ENCODE measurements at places on chromosomes 12 and 14.

- no peak for DNase-seq
These were observed 191.3 kb upstream of the AMIGO2 start for GRCh38 chr12:47270782-47271664.

- DNase-seq, result no peak
These were observed 122.1 kb downstream of the SOX5 start for GRCh38 chr12:23827353-23827752.

GRCh38 chr12:62930546-62931425, 4.2 kb downstream of the PPM1H start:
- DNase-seq, result no peak

DNA sequence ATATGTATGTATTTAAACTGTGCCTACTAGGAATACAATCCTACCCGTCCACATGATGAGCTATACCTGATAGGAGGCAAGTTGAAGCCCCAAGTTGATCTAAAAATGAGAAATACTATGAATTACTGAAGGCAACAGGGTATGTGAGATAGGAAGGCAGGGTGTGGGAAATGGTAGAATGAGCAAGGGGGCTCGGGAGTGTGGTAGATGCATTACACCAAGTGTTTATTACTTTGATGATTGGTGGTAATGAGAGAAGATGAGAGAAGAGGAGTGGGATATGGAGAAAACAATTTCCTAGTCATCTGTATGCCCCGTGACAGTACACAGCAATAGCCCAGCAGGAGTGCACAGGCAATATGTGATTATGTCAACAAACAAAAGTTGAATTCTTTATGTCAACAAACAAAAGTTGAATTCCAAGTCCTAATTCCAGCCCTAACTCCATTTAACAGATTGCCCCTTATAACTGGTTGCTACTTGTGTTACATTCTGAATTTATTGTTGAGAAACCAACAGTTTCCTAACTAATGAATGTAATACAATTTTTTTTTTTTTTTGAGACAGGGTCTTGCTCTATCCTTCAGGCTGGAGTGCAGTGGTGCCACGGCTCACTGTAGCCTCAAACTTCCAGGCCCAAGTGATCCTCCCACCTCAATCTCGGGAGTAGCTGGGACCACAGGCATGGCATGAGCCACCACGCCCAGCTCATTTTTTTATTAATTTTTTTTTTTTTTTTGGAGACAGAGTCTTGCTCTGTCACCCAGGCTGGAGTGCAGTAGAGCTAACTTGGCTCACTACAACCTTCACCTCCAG, 2.5 kb downstream of the LPCAT3 start:
- no peak for DNase-seq

DNA sequence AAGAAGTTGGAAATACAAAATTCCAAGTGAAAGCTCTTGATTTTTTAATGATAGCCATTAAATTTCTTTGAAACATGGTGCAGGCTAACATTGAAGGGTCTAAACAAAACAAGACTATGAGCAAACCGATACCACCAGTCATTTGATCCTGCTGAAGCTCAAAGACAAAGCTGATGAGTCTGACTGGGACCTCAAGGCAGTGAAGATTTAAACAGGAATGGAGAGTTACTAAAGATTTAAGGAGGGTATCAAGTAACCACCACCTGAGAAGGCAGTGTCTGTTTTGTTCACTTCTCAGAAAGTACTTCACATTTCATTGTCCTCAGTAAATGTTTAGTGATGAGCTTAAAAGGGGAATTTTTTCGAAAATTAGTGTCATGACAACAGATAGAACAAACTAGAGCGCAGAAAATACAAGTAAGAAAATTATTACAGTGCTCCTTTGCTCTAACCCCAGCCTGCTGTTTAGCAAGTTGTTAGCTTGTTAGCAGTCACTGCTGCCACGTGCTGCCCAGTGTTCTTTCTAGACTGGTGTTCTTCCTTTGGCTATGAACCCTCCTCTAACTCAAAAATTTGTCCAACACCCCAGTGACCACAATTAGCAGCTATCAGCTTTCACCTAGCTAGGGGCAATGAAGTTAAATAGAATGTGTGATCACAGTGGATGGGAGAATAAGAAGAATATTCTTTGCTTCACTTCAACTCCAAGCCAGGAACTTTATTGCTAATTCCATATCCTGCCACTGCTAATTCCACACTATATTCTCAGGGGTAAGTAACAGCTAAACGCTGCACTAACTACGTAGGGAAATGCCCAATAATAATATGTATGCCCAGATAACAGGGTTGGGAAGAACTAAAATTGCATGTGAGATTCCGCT, 41.1 kb downstream of the YAF2 start:
- DNase-seq, result no peak

DNA sequence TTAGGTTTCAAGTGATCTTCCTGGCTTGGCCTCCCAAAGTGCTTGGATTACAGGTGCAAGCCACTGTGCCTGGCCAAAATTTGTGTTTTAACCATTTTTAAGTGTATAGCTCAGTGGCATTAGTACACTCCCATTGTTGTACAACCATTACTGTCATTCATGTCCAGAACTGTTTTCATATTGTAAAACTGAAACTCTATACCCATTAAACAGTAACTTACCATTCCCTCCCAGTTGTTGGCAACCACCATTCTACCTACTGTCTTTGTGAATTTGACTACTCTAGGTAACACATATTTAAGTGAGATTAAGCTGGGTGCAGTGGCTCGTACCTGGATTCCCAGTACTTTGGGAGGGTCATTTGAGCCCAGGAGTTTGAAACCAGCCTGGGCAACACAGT, 67.3 kb upstream of the KCNH3 start:
- no peak for DNase-seq

DNA sequence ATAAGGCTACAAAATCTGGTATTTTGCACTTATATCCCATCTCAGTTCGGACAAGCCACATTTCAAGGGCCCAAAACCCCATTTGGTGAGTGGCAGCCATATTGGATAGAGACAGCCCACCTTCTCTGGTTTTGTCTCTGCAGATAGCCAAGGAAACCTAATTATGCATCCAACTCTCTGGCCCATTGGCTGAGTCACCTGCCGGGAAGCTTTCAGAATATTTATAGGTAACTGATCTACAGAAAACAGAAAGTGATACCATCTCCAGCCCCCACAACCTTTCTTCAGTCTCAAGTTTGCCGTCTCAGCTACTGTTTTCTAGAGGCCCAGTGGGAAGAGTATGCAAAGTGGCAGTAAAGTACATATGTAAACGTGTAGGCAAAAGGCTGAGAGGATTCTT, 33.7 kb upstream of the PPP1CC start:
- DNase-seq, result no peak

- DNase-seq, result no peak
These were observed 34.2 kb upstream of the PYGL start for GRCh38 chr14:50978529-50978871.

DNA sequence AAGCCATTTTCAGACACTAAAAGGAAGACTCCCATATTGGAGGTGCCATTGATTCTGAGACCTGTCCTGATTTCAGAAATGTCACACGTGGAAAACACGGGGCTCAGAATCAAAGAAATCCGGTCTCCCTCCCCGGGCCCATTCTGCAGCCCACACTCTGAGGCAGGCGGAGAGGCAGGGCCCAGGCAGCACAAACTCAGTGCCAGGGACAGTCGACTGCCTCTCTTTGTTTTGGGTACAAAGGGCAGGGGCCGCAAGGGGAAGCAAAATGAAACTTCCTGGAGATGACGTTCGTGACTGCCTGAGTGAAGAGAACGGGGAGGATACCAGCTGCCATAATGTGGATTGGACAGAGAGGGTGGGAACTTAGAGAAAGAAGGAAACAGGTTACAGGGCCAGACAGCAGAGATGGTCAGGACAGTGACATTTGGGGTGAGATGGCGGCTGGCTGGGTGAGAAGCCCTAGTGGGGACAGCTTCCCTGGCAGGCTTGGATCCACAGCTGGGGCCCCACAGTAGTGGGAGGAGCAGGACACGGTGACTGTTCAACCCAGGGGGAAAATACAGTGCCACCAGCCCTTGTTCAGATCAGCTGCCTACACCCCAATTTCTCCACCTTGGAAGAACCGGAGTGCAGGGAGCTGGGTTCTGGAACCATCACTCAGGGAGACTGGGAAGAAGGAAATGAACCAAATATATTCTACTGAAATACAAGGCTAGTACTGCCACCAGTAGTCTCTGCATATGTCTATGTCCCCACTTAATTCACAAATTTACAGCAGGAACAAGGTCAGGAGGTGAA, 8.1 kb downstream of the GAPDH start:
- no peak for DNase-seq

DNA sequence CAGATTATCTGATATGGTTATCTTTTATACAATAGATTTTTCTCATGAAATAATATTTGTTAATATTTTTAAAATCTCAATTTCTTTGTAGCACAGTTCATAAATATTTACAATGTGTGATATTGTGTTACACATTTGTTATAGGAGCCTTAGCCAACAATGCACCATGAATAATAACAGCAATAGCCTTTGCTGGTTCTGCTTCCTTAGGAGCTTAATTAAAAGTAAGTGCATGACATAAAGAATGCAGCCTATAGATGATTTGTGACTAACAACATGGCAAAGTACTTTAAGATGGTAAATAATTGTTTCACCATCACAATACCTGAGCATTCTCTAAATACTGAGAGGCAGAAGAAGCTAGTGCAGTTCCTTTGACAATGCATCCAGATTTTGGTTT, 156.3 kb upstream of the RASSF8 start:
- no peak for DNase-seq

DNA sequence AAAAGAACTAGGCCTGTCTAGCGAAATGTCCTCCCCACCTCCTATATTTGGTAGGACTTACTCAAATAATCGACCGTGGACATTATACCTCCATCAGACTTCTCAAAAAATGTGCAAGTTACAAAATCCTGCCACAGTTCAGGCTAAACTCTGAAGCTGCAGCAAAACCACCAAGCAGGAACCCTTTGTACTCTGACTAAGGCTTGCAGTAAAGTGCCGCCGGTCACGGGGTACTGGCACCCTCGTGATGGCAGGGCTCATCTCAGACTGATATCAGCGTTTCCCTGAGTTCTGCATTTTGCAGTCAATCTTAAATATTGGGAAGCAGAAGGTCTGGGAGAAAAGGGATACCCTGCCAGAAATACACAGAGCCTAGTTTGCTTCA, 17.1 kb downstream of the SLC11A2 start:
- peak; percentile 94 for DNase-seq

DNA sequence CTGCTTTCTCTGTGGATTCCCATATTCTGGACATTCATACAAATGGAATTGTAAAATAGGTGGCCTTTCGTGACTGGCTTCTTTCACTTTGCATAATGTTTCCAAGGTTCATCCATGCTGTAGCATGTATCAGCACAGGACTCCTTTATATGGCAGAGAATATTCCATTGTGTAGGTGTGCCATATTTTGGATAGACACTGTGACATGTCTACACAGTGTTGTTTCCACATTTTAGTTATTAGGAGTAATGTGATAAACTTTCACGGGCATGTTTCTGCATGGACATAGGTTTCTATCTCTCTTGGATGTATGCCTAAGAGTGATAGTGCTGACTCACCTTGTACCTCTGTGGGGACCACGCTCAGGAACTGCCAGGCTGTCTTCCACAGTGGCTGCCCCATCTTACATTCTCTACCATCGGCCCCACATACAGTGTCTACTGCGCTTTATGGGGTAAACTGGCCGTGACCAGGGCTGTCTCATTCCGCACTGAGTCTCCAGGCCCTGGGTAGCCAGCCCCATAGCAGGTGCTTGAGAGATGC, 7.1 kb upstream of the KRT84 start:
- DNase-seq, result no peak

- peak; percentile 56 for DNase-seq
These were observed 431 bp downstream of the HIP1R start for GRCh38 chr12:122835750-122836026.

DNA sequence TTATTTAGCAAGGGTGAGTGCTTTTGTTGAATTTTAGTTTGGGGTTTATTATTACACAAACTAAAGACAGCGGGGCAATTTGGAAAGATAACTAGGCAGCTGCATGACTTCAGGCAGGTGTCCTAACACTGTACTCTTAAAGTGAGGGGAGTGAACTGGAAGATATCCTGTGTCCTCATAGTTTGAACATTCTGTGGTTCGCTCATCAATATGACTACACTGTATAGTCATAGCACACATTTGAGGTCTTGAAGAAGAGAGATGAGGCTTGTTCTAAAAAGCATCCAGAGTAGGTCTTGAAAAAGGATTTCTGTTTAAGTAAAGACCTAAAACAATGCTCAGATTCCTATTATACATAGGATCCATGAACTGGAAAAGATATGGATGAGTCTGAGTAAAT, 1.7 kb upstream of the MAP3K9 start:
- DNase-seq, result no peak

- DNase-seq, result no peak
These were observed 745.8 kb downstream of the TRHDE start for GRCh38 chr12:73017981-73018380.

DNA sequence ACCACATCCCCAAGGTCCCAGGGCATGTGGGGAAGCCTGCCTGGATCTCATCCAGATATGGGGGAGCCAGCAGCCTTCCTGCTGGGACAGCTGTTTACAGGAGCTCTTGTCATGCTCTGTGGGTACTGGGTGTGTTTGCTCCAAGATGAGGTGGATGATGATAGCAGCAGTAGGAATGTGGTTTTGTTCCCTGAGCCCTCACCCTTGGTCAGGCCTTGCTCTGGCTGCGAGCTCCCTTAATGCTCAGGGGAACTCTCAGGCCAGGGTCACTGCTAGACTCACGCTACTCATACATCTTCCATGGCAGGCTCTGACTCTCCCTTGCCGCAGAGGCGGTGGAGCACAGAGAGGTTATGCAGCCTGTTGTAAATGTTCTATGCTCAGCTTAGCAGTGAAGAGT, 990.3 kb downstream of the AACS start:
- no peak for DNase-seq

DNA sequence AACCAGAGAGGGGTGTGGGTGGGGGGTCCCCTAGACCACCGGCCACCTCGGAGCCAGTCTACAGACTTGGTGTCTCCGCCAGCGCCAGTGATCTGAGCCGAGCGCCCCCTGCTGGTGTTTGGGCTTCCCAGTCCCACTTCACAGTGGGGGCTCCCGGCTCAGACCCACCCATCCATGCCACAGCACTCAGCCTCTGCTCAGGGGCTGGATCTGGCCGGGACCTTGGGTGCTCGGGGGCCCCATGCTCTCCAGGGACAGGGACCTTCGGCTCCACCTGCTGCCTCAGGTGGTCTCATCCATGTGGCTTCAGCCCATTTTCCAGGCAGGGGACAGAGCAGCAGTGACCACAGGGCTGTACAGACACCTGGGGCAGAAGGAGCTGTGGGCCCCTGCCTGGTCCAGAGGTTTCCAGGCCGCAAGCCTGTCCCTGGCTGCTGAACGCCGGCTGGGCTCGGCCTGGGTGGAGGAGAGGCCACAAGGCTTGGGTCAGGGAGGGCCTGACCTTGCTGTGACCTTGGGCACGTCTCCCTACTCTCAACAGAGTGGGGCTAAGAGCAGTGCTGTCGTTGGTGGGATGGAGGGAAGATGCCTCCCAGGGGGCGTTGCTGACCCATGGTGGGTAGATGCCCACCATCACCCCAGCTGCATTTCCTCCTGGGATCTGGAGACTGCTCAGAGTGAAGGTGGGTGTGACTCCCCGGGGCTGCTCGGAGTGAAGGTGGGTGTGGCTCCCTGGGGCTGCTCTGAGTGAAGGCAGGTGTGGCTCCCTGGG, 86.3 kb downstream of the KIF26A start:
- DNase-seq, result no peak

Data from dorsolateral prefrontal cortex (tissue), 122 donors.